ENCODE measurements at places on chromosomes 4 and X. TPM values are rescaled to one million over a fixed set of nuclear protein-coding genes. Genes with fewer than 3 reads are reported as not detected.

MAP3K15 gene
- not detected for total RNA-seq

DNA sequence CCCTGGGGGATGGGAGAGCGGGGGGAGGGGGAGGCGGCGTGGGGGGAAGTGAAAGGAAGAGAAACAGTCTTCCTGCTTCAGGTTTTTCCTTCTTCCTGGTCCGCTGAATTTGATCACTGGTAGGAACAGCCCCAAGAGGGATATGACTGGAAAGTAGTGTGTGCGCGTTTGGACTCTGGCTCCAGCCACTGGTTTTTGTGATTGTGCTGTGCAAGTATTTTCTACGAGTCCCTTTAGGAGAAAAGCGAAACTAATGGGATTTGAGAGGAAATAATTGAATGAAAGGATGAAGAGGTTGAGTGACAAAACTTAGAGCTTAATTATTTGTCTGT lies 836 bp downstream of the PRRG1 start:
- no peak for DNase-seq

GRCh38 chr4:101065346-101065745 lies 282.0 kb downstream of the PPP3CA start:
- no peak for DNase-seq

DNA sequence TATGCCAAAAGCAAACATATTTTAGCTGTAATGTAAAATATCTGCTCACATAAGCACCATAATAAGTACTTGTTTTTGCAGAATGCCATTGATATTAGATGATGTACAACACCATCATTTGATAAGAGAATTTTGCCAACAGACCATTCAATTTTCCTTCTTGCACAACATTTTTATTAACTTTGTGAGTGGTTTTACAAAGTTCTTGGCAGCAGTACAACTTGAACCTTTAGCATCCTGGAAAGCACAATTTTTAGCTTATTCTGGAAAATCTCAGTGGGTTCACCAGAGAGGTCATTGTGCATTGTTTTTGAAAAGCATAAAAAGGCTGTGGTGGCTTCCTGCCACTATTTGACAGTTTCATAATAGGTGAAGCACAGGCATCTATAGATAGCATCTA lies 26.4 kb upstream of the REPS2 start:
- no peak for DNase-seq

DNA sequence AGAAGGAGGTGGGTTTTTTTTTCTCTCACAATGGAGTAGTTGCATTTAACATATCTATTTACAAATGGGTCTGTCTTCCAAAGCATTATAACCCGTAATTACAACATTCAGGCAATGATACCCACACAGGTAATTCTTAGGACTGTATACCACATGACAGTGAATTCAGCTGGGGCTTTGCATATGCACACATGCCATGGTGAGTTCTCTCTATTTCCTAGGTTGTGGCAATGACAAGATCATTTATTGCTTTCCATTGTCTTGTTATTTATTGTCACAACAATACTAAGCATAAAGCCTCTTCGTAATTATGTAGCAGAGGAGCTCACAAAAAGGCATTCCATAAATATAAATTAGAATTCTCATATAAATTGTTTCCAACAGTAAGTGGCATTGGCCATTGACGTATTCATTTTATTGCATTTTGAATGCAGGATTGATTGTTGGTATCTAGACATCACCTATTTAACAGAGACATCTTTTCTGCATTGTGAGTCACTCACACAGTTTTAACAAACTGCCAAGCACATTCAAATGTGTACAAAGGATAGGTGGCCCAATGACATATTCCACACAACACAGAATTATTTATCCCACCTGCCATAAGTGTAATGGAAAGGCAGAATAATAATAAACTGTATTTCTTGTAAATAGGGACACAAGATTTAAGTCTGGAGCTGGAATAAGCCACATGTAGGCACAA lies 390.7 kb upstream of the GALNT7 start:
- DNase-seq: no peak

GRCh38 chr4:184432127-184432922 lies 42.0 kb downstream of the IRF2 start:
- DNase-seq: no peak

FAM9C gene
- not detected for total RNA-seq

DNA sequence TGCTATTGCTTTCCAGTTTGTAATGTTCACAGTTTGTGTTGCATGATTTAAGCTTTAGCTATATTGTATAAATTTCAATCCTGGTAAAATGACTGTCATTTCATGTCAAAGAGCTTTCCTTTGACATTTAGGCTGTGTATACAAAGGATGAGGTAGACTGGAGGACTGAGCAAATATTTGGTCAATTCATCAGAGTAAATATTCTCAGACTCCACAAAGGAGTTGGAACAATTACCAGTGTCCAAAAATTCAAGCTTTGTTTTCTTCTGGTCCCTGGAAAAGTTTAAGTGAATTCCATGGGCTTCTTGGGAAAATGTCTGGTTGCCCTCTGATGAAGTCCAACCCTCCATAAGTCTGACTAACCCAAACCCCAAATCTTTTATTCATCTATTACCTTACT lies 682.4 kb downstream of the DACH2 start:
- no peak for DNase-seq

GRCh38 chr4:99144070-99144469 lies at the start of gene ADH4:
Gene ADH4 (minus strand): TSS chr4:99144297. CDS start chr4:99144222, 75 bp downstream.
- DNase-seq: no peak

LNX1 gene
- not detected for total RNA-seq

DNA sequence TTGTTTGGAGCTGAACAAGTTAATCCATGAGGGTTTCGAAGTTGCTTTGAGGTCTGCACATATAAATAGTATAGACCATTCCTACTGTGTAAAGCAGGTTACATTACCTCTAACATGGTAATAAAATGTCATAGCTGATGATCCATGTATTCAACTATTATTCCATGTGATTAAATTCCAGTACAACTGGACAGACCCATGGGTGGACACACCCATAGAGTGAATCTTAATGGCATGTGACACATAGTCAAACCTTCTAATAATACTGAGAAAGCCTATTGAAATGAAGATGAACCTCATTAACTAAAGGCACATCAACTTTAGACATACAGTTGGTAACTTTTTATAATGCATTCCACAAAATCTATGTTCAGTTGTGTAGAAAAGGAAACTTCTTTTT lies 28.5 kb downstream of the FHIP1A start:
- no peak for DNase-seq

DNA sequence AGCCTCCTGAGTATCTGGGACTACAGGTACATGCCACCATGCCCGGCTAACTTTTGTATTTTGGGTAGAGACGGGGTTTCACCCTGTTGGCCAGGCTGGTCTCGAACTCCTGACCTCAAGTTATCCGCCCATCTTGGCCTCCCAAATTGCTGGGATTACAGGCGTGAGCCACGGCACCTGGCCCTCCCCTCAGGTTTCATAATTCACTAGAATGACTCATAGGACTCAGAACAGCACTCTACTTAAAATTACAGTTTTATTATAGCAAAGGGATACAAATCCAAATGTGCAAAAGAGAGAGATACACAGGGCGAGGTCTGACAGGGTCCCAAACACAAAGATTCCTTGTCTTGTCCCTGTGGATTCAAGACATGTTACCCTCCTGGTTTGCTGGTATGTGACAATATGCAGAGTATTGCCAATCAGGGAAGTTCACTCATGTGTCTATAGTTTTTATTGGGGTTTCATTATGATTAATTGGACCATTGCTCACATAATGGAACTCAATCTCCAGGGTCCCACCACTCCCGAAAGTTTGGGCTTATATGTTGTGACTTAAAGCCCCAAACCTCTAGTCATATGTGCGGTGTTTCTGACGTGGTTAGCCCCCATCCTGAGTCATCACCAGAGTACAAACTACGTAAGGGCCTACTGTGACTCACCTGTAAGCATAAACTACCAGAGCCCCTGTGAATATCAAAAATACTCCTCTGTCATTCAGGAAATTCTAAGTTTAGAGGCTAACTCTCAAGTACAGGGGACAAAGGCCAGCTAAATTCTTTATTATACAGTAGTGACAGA lies 5.2 kb downstream of the YIPF6 start:
- DNase-seq: no peak

- DNase-seq: no peak
These were observed 860.0 kb upstream of the POU3F4 start for GRCh38 chrX:82648062-82648461.

GRCh38 chr4:127781300-127782024 lies 660 bp upstream of the HSPA4L start:
- peak; percentile 39 for DNase-seq

NMU gene
- not detected for total RNA-seq

DNA sequence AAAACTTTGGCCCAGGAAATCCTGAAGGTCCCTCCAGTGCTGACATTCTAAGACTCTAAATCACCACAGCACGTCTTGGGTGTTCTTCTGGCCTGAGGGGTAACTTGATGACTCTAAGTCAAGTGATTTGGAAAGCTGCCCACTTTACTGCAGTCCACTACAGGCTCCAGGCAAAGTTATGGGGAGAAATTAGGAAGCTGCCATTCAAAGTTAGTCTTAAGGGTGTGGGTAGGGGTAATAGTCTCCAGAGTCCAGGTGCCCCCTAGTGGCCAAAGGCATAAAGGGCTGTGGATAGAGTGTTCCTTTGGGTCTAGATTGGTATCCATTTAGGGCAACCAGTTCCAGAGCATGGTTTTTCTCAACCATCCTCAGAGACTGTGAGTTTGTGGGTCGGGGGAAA lies 38.7 kb upstream of the SLC16A2 start:
- peak; percentile 48 for DNase-seq

GRCh38 chr4:150906987-150907633 lies 108.0 kb downstream of the LRBA start:
- DNase-seq: no peak

DNA sequence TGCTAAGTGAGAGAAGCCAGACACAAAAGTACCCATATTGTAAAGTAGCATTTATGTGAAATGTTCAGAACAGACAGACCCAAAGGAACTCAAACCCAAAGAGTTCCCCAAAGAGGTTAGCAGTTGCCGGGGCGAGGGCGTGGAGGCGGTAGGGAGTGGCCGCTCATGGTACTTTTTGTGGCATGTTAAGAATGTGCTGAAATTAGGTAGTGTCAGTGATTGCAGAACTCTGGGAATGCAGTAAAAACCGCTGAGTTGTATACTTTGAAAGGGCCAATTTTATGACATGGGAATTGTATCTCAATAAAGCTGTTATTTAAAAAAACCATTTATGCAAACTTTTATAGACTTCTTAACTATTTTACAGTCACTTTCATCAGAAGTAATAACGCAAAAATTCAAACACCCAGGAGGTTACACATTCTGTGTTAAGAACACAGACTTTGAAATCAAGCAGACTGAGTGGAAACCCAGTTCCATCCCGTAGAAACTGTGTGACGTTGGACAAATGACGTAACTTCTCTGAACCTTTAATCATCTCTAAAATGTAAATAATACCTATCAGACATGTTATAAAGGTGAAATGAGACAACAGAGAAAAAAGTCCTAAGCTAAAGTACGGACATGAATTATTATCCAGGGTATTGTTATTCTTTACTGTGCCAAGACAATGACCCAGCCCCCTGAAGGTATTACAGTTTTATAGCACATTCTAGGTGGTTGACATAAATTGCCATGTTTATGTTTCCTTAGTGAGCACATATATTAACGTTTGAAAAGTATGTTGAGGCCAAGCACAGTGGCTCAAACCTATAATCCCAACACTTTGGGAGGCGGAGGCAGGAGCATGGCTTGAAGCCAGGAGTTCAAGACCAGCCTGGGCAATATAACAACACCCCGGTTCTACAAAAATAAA lies 19.7 kb downstream of the ZFP42 start:
- no peak for DNase-seq

GRCh38 chr4:99652596-99653436 lies 4.8 kb downstream of the C4orf54 start:
- DNase-seq: no peak

MAGEC2 gene
- not detected for total RNA-seq

HPGD gene
- not detected for total RNA-seq

DNA sequence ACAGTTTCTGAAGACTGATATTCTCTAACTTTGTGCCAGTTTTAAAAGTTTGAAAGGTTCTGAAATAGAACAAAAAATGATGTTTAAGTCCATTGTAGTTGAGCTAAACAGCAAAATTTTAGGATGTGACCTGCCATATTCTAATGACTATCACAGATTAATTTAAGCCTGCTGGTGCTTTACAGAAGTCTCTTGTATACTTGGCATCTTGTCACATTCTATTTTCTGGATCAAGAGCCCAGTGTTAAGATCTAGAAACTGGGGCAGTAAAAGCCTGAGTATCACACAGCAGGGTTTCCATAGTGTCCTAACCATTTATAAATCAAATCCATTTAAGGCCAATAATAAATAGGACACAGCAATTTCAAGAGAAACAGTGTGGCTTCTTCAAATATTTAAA lies 12.4 kb downstream of the FSTL5 start:
- DNase-seq: no peak

ADRA2C gene
- not detected for total RNA-seq

- no peak for DNase-seq
These were observed 20.4 kb upstream of the DCHS2 start for GRCh38 chr4:154511981-154512380.

DNA sequence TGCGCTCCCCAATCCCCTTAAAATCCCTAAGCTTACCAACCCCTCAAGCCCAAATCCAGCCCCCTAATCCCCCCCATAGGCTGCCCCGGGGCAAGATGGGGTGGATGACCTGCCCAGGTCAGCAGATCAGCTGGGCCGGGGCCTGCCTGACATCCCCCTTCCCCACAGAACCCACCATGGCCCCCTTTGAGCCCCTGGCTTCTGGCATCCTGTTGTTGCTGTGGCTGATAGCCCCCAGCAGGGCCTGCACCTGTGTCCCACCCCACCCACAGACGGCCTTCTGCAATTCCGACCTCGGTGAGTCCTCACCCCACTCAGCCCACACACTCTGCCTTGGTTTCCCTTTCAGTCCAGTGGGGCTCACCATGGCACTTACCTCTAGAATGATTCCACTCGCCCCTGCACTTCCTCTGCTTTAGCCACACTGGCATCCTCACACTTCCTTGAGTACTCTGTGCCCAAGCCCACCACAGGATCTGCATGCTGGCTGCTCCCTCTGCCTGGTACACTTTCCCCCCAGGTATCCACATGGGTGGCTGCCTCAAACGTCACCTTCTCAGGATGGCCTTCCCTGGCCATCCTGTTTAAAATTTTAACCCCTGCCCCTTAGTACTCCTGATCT lies 1.1 kb downstream of the TIMP1 start:
- DNase-seq: no peak

ATOH1 gene
- not detected for total RNA-seq

BMPR1B gene
- total RNA-seq: not detected

GRCh38 chrX:150240643-150240970 lies 122.5 kb upstream of the MAMLD1 start:
- DNase-seq: no peak

CLIC2 gene
- total RNA-seq: 0.15 TPM

DNA sequence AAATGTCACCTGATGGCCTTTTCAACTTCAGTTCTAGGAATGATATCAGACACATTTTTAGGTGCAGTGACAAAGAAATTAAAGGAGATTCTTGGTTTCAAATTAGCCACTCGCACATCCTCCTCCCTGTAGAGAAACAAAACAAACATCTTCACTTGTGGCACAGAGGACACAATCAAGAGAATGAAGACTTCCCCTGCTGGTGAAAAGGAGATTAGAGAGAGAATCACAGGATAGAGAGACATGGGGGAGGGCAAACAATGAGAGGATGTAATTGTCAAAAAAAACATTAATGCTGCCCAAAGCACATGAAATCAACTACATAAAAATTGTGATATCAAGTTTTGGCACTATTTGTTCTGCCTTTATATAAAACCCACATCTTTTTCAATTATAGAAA lies 34.5 kb downstream of the ACE2 start:
- DNase-seq: no peak
